ENCODE measurements at places on chromosomes 11 and 22.

DNA sequence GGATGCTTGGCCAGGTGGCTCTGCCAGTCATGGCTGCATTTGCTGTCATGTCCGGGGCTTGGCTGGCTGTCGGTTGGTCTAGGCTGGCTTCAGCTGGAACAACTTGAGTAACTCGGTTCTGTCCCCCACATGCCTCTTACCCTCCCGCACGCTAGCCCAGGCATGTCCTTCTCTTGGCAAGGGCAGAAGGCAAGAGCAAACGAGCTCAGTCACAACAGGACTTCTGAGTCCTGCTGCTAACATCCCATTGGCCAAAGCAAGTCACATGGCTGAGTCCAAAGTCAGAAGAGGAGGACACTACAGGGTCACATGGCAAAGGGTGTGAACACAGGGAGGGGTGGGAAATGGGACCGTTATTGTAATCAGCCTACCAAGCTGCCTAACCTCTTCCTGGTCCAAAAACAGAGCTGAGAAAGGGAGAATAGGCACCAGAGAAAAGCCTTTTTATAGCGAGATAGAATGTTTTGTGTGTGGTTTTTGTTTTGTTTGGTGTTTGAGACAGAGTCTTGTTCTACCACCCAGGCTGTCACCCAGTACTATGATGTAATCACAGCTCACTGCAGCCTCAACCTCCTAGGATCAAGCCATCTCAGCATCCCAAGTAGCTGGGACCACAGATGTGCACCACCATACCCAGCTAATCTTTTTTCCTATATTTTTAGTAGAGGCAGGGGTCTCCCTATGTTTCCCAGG is 81.9 kb downstream of the MN1 start:
- H3K27me3 ChIP-seq, result peaks cover 5% of the 10 kb centered on the region
- H3K27ac ChIP-seq, result no peak overlapping the region
- H3K36me3 ChIP-seq, result no peaks in the 10 kb centered on the region
- DNase-seq, result no peak

DNA sequence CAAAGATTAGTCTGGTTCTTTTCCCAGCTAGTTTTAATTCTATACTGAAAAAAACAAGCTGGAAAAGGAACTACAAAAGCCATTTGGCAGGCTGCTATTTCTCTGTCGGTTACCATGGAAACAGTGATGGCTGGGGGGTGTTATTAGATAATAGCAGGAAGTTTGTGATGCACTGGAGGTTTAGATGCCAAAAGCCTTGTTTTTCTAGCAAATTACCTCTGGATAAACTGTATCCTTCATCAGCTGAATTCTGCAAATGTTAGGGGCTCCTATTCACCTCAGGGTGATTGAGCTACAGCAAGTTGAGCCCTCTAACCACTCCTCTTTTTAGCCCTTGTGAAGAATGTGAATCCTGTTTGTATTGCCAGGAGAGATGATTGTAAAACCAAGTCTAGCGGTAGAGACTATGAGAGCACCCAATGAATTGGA is 25.2 kb downstream of the ALKBH3 start:
- no peaks in the 10 kb centered on the region for H3K4me1 ChIP-seq
- H3K36me3 ChIP-seq, result no peaks in the 10 kb centered on the region
- DNase-seq, result peak; percentile 34
- H3K27ac ChIP-seq, result peak overlapping the region; percentile 79

DNA sequence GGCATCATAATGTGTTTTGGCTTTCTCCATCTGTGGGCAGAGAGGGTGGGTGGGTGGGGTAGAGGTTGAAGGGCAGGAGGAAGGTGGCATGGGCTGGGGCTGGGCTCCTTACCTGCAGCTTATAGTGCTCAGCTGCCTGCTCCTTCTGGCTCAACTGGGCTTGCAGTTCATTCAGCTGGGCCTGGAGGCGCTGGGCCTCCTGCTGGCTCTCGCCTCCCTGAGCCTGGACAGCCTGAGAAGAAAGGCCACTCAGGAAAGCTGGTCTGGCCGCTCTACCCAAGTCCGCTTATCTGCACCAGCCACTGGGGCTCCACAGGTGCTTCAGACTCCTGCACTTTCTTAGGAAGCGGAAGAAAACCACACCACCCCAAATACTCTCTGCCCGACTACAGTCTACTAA is 10.4 kb downstream of the IL18BP start:
- peaks cover 14% of the 10 kb centered on the region for H3K4me1 ChIP-seq
- no peak for DNase-seq
- H3K27me3 ChIP-seq, result no peaks in the 10 kb centered on the region
- no peaks in the 10 kb centered on the region for H3K36me3 ChIP-seq
- no peak overlapping the region for H3K27ac ChIP-seq
- H3K4me3 ChIP-seq, result no peak overlapping the region

- no peaks in the 10 kb centered on the region for H3K36me3 ChIP-seq
- no peak overlapping the region for H3K27ac ChIP-seq
- peaks cover 28% of the 10 kb centered on the region for H3K27me3 ChIP-seq
- H3K4me1 ChIP-seq, result no peaks in the 10 kb centered on the region
- peak; percentile 35 for DNase-seq
Measured at GRCh38 chr11:77039491-77040400, 5.5 kb downstream of the B3GNT6 start.

GRCh38 chr11:110000031-110000502 is 93.1 kb upstream of the ZC3H12C start:
- H3K36me3 ChIP-seq, result no peaks in the 10 kb centered on the region
- H3K27ac ChIP-seq, result no peak overlapping the region
- no peaks in the 10 kb centered on the region for H3K27me3 ChIP-seq
- H3K4me1 ChIP-seq, result peaks cover 8% of the 10 kb centered on the region
- H3K4me3 ChIP-seq, result no peak overlapping the region
- no peak for DNase-seq

DNA sequence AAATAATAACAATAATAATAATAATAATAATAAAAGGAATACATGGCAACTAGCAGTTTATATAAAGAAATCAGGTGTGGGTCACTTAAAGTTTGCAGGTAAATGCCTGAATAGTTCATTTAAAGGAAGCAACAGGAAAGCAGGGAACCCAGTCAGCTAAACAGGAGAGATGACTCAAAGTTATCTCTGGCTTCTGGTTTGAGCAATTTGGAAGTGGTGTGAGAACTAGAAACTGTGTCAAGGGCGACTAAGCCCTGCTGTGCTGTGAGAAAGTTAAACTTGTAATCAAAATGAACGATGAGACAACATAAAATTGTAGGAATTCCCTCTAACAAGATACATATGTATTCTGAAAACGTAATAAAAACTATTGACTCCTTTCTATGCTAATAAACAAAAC is 35.5 kb downstream of the SLC22A9 start:
- H3K4me3 ChIP-seq, result no peak overlapping the region
- DNase-seq, result peak; percentile 3
- peaks cover 5% of the 10 kb centered on the region for H3K4me1 ChIP-seq
- no peak overlapping the region for H3K27ac ChIP-seq
